Activated CD4-positive, alpha-beta T cell treated with anti-CD3 and anti-CD28 coated beads for 24 hours (primary cell): ENCODE measurements at places on chromosomes 5 and 9.

- DNase-seq = no peak
Measured at GRCh38 chr5:57450991-57451876, 31.4 kb downstream of the ACTBL2 start.

GRCh38 chr5:149015561-149015960 is 47.3 kb downstream of the SH3TC2 start:
- DNase-seq = no peak

- DNase-seq = no peak
Measured at GRCh38 chr9:70597886-70598285, 183.4 kb upstream of the KLF9 start.

DNA sequence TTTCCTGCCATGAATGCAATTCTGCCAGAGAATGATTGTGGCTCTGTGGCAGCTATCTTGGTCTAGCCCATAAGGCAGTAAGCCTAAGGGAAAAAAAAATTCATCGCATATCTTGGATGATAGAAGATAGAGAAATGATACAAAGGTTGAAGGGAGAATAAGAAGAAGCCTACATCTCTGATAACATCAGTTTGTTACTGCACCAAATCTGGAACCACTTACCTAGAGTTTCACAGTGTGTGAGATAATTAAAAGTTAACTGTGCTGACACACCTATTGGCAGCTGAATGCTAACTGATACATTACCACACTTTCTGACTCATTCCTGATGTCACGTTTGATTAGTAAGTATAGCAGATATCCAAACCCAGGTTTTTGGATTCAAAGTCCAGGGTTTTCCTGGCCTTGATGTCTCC is 91.6 kb upstream of the TAF11L2 start:
- DNase-seq = no peak

- no peak for DNase-seq
Measured at GRCh38 chr9:72428329-72428728, 63.3 kb upstream of the ZFAND5 start.

DNA sequence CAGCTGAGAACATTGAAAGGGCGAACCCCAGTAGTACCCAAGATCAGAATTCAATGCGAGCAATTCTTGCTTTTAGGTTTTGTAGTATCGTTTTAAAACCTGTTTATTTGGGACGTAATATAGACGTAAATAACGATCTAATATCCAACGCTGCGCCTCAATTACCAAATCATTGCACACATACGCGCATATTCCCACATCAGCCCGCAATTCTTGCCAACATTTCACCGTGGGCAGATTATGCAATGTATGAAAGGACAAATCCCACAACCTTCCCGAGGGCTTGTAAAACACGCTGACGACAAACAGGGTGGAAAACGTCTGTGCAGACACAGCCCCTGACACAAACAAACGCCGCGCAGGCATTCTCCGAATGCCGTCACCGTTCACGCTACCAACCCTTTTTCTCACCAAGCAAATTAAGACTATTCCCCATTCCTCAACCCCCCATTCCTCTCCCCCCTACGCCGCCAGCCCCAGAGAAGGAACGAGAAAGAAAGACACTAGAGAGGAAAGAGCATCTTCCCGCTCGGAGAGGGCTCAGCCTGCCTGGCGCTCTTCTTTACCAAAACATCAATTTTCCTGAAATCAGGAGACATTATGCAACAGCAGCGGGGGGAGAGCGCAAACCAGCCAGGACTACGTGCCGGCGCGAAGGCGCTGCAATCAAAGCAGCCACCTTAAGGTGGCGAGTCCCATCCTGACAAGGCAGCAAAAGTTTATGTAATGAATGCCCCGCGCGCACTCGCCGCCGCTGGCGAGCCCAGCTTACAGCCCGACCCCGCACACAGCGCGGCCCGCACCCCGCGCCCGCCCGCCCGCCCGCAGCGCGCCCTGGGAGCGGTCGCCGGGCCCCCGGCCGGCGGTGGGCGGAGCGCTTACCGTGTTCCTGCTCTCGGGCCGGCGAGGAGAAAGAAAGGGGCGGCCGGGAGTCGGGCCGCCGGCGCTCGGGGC is 597 bp downstream of the NFIL3 start:
- DNase-seq = no peak

DNA sequence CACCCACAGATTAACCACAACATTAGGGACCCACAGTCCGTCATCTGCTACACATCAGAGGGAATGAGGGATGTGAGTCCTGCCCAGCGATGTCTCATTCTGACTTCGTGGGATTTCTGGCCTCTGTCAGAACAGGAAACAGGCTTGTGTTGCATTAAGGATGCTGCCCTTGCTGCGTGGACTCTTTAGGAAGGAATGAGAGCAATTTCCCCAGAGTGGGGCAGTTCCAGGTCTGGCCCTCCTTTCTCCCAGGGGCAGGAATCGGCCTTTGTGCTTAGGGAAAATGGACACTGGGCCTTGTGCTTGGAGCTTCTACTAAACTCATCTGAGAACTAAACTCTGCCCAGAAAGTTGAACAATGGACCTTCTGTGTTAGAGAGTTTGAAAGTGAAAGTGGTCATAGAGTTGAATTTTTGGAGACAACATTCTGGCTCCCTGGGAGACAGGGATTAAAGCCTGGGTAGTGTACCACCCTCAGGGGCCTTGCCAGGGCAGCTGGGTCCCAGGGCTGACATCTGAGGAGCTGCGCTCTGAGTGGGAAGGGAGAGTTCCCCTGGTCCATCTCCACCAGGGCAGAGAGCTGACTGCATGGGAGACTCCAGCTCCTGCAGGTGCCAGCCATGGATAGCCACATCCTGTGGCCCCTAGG is 37.8 kb upstream of the S1PR3 start:
- no peak for DNase-seq

GRCh38 chr9:116154976-116155697 is 1.5 kb downstream of the PAPPA start:
- no peak for DNase-seq

GRCh38 chr9:69081261-69081660 is 45.7 kb downstream of the FXN start:
- no peak for DNase-seq

DNA sequence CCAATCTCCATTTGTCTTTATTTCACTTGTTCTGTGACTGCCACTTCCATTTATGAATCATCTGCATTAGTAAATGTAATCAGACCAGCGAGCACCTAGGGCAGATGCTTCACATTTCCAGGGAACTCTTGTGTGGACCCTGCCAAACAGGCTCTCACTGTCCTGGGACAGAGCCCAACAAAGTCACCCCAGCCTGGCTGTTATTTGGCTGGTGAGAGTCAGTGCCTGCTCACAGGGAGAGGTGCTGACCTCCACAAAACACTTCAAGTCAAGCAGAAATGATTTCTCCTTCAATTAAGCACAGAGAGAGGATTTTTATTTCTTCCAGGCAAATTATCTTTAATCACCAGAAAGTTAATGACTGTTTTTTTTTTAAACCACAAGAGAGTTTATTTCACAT is 568.0 kb downstream of the MTRR start:
- DNase-seq = no peak

GRCh38 chr5:36056422-36056821 is 10.3 kb downstream of the UGT3A2 start:
- DNase-seq = no peak

DNA sequence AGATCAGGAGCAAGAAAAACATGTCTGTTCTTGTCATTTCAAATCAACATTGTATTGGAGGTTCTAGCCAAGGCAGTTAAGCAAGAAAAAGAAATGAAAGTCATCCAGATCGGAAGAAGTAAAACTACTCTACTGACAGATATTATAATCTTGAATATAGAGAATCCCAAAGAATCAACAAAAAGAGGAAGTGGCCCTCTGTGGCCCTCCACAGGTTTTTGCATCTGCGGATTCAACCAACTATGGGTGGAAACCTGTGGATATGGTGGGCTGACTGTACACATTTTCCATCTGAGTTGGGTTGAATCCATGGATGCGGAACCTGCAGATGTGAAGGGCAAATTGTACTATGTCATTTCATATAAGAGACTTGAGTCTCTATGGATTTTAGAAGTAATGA is 35.1 kb downstream of the GAS1 start:
- DNase-seq = no peak

DNA sequence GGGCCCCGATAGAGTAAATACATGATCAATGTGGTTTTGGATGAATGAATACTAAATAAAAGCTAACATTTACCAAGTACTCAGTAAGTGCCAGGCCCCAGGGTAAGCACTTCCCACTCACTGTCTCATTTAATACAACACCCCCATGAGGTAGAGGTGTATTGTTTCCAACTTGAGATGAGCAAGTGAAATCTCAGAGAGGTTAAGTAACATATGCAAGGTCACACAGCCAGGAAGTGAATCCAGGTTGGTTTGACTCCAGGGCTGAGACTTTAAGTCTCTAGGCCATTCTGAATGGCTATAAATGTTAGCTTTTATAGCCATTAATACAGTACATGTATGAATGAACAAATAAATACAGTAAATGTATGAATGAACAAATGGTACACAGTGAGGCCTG is 39.4 kb downstream of the LHX2 start:
- no peak for DNase-seq

DNA sequence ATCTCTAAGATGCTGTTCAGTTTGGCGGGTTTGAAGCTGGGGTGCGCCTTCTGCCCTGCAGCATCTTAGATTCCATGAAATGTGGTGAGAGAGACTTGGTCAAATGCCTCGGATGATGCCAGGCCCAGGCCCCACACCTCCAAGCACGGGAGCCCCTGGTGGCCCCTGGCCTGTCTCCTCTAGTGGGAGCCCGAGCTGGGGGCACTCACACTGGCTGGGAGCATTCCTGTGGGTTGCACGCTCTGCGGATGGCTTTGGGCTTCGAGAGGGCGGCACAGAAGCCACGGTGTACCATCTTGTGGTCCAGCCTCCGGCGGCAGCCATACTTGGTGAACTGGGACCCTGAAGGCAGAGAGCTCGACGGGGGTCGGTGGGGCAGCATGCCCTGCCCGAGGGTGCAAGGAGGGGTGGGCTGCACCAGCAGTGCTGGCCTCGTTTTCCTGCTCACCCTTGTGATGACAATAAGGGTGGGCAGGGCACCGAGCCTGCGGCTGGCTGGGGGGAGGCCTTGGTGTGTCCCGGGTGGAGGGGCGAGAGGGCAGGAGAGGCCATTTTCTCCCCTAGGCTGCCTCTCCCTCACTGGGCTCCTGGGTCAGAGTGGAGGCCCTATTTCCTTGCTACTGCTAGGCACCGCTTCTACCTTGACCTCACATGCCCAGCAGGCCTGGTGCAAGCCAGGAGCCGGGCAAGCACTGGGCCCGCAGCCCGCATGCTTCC is 65.8 kb downstream of the ZNF354C start:
- DNase-seq = no peak

DNA sequence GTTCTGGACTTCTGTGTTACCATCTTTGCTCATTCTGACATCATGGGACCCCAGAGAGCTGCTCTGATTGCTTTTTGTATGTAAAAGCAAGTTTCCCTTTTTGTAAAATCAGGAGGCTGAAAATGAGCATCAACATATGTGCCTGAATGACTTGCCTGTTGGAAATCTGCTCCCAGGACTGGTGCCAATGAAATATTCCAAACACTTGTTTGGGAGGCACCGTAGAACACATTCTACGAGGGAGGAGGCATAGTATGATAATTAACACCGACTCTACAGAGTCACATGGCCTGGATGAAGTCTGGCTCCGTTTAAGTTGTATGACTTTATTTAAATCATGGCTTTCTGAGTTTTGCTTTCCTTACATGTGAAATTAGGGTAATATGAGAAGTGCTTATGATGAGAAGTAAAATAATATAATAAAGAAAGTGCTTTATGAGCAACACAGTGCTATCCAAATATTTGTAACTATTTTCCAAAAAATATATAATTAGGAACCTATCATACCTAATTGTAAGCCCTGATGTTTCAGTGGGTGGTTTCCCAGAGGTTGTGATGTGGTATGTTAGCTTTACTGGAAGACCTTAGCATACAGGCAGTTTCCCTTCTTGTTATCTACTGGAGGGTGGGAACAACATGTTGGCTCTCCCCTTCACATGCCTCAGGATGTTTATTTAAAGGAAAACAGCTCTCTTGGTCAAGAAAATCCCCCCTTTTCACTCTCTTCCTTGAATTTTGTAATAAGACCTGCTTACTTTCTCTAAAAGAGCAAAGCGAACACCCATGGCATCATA is 238.1 kb downstream of the FBXL7 start:
- DNase-seq = no peak

DNA sequence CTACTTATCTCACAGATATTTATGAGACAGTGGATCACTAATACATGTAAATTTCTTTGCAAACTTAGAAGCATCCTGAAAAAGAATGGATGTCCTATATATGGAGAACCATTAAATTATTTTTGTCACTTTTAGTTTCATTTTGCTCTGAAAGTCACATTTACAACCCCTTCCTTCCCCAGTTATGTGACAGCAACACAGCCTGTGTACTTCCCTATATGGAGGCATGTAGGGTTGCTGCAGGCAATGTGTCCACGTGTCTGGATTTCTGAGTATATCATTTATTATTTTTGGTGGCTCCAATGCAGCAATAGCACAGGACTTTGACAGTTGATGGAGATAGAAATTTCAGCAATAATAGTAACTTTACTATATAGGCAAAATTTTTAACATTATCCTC is 156.4 kb downstream of the ST8SIA4 start:
- DNase-seq = no peak

GRCh38 chr5:54870271-54870670 is 115.1 kb downstream of the ESM1 start:
- no peak for DNase-seq

DNA sequence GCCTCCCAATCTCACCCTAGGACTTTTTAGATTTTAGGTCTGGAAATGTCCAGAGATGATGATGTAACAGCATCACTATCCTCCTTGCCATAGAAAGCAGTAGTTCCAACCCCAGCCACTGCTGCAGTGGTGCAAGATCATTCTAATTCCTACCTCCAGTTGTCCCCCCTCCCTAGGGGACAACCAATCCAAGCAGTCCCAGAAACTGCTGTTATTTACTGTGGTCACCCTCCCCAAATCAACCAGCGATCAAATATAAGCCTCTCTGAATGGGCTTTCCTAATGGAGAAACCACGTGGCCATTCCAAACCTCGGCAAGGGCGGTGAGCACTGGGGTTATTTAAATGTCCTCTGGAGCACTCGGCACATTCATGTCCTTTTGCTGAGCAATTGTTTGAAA is 159.8 kb downstream of the SLF1 start:
- no peak for DNase-seq

DNA sequence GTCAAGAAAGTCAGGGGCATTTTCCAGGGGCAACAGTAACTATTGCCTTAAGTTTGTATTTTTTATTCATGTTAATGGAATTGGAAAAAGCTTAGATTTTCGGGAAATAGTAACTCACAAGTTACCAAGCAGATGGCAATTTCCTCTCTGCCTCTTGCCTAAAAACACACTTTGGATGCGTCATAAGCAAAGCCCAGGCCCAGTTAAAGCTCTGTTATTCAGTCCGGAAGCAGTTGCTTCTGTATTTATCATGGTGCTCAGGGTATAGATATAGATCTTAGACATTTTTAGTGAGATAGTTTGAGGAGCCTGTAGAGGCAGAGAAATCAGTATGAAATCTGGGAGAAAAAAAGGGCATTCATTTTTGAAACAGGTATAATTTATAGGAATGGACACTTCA is 260.3 kb upstream of the TNC start:
- no peak for DNase-seq
